Retina (tissue), 1 donor: ENCODE measurements at places on chromosomes 2 and 18.

- no peak for DNase-seq
Observed at GRCh38 chr2:74762789-74763188, 71.1 kb upstream of the HK2 start.

DNA sequence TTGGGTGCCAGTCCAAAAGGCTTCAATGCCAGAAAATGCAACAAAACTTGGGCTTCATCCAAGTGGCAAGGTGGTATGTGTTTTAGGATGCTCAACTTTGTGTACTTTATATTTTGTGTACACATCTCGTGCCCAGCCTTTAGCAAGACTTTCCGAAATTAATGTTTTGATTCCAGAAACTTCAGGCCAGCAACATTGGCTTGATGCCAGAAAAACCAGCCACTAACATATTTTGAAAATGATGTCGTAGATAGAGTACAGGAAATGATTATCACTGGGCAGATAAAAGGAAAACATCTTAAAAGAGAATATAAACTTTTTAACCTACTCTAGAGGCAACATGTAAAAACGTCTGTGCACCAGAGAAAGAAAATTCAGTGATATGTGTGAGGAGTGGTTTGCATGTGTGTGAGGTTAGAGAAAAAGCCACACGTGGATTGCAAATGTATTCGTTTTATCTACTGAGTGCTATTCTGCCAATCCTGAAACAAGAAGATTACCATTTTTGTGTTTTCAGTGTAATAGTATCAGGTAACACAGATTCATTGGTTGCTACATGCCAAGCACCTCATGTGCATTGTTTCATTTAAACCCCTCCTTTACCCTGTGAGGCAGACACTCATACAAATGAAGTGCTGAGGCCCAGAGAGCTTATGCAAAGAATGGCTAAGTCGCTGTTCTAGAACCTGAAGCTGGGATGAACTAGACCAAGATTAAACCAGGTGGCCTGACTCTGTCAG is 264.8 kb downstream of the C1D start:
- DNase-seq = no peak

DNA sequence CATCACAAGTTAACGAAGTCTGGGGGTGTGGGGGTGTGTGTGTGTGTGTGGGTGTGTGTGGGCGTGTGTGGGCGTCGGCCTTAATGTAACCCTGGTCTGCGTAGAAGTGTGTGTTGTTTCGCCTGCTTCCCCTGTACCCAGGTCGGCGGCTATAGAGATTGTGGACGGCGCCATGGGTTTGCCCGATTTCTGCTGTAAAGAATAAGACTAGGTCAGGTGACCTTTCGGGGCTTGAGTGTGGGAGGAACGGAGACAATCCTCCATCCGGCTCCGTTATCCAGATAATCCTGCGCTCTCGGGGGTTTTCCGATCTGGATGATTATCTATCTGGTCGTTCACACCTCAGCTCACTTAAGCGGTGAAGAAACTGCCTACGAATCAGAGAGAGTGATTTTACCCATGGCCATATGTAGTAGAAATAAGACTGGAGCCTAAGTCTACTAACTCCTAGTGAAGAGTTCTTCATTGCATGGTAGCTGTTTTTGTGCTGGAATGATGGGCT is 543 bp downstream of the HADHB start:
- no peak for DNase-seq

DNA sequence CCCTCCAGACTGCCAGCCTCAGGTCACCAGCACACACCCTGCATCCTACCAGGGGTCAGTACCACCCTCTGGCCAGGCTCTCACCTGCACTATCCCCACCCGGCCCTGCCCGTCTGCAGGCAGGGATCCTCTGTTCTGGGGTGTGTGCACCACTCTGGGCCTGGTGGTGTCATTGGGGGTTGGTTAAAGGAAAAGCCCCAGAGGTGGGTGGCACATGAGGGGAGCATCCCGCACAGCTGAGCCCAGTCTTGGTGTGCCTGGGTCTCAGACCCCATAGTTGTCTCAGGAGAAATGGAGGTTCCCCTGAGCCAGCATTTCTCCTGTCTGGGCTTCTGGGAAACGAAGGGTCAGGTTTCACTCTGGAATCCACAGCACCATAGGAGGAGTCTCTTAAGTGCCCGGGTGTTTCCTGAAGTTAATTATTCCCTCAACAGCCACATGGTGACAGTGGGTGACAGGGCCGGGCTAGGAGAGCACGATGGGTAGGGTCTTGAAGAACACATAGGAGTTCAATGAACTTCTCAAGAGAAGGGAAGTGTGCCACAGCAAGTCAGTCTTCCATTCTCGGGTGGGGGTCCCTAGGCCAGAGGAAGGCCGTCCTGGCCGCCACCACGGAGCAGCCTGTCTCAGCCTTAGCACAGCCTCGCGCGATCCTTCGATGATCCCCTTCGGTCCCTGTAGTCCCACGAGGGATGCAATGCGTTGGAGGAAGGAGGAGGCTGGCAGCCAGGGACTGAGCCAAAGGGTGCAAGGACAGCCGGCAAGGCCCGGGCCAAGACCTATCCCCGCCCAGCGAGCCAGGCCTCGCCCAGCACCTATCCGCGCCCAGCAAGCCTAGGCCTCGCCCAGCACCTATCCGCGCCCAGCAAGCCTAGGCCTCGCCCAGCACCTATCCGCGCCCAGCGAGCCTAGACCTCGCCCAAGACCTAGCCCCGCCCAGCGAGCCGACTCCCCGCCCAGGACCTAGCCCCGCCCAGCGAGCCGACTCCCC is 1.1 kb upstream of the FARP2 start:
- peak; percentile 62 for DNase-seq

DNA sequence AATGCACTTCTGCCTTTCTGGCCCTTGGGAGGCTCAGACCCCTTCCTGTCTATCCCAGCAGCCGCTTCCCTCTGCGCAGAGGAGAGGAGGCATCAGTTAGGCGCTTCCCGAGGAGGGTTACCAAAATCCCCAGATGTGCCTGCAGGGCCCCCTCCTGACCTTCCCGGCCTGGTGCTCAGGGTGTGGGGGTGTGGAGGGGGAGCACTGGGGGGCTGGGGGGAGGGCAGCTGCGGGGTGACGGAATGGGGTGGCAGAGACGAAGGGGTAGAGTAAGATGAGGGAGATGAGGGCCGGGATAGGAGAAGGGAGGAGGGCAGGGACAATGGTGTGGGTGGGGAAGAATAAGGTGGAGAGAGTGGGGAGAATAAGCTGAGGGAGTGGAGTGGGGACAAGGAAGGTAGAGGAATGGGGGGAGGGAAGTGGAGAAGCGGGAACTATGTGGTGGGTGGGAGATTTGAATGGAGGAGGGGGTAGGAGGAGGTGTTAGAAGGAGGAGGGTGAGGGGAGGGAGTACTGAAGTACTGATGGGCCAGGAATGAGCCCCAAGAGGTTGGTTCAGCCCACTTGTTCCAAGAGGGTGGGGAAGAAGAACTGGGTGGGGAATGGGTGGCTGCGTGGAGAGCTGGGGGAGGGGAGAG is 6.5 kb upstream of the ZAP70 start:
- no peak for DNase-seq

DNA sequence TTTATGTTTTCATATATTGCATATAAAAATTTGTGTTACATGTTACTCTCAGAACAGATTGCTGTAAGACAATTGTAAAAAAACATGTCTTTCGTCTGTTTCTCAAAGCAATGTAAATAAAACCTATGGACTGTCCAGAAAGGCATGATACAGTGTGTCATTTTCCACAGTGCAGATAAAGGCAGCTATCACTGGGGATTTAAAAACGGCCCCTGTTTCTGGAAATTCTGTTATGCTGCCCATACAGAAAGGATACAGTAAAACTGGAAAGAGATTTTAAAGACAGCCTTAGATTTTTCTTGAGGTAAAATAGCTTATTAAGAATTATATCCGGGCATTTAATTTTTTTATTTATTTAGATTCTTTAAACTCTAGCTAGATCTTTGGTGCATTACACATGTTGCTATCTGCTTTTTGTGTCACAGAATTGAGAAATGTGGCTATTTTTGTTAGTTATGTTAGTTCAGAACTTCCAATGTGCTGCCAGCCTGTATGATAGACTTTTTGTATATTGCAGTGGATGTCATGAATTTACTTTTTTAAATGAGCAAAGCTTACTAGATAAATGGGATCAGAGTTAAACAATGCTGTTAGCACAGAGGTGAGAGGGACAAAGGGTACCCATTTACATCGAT is 859 bp upstream of the INO80D start:
- DNase-seq = peak; percentile 8

GRCh38 chr2:75130171-75130570 is 69.1 kb downstream of the TACR1 start:
- no peak for DNase-seq

GRCh38 chr2:40213071-40213470 is 238.8 kb downstream of the SLC8A1 start:
- DNase-seq = no peak

GRCh38 chr2:56088411-56088810 is 95.4 kb upstream of the CCDC85A start:
- no peak for DNase-seq

- DNase-seq = no peak
Observed at GRCh38 chr18:22034276-22034675, 135.1 kb upstream of the GATA6 start.

GRCh38 chr2:17752892-17753802 is 463 bp downstream of the SMC6 start:
- peak; percentile 93 for DNase-seq

GRCh38 chr2:238345297-238345968 is 25.1 kb downstream of the TRAF3IP1 start:
- no peak for DNase-seq

DNA sequence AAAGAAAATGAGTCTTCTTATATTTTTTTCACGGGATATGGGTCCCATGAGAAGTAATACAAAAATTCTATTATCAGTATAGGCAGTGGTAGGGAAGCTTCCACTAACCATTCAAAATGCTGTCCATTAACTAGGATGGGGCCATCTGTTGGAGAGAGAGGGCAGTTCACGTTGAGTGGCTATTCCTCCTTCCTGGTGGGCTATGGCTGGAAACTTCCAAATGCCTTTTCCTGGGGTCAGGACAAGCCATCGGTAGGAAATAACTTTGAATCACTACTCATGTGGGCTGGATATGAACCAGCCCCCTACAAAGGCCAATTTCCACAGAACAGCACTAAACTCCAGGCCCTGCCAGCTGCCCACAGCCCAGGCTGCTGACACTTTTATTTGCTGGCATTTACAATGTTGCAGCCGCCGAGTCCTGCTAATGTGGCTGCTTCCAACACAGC is 156.1 kb upstream of the HNRNPA3 start:
- no peak for DNase-seq

DNA sequence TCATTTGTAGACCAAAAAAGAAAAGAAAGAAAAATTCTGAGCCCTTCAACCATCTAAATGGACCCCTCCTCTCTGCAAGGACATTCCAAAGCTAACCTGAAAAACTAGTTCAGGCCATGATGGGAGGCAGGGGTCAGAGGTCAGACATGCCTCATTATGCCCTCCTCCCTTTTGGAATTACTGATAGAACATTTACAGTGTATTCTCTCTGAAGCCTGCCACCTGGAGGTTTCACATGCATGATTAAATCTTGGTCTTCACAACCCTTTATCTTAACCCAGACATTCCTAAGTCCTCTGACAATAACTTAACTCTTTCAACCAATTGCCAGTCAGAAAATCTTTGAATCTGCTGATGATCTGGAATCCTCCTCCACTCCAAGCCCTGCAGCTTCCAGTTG is 86.0 kb downstream of the SPP2 start:
- no peak for DNase-seq

DNA sequence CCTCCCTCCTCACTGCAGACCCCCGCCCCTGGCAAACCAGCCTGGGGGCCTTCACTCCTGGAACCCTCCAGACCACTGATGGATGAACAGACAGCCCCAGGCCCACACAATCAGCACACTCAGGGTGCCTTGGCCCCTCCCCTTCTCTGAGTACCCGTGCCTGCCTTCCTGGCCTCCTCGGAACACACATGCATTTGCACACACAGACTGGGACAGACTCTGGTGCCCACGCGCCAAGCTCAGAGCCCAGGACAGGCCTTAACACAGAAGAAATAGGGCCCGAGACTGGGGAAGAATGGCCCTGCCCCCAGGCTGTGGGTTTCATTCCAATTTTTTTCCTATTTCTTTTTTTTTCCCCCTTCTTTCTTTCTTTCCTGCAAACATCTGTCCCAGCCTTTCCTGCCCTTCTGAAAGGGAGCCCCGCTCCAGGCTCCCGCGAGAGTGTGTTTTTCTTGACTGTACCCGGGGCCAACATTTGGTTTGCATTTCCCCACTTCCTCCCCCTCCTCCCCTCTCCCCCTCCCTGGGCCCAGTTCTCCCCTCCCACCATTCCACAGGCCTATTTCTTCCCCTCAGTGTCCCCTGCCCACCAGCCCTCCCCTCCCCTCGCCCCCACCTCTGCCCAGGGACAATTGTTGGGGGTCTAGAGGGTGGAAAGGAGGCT is 618 bp upstream of the TNS1 start:
- DNase-seq = peak; percentile 56

- DNase-seq = peak; percentile 86
Observed at GRCh38 chr2:9206991-9207640, 504 bp downstream of the ASAP2 start.

DNA sequence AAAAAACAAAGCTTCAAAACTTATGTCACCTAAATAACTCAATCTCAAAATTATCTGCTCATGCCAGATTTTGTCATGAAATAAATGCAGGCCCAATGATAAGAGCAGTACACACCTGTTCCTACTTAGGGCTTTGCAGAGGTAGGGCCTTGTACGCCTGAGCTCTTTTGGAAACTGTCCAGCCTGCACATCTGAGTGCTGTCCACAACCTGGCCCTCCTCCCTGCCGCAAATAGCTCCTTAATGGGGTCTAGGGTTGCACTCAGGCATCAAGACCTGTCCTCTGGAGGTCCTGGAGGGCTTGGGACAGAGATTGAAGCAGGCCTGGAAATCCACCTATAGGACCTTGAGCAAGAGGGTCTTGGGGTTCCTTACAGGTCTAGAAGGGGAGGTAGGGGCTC is 115.4 kb upstream of the CCDC195 start:
- DNase-seq = no peak

DNA sequence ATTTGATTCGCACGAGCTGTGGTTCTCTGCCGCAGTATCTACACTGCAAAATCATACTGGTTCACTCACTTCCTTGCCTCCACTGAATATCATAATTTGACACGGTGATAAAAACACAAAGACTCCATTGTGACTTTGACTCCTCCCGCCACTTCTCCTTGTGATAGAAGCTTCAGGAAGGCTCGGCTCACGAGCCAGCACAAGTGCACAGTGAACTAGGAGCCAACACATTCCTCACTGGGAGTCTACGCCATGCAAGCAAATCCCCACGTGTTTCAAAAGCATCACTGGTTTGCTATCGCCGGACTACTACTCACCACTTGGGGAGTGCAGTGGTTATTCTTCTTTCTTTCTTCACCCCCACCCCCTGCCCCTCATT is 293.3 kb upstream of the PARD3B start:
- no peak for DNase-seq

GRCh38 chr18:48539406-48540250 is 797 bp downstream of the CTIF start:
- peak; percentile 82 for DNase-seq

DNA sequence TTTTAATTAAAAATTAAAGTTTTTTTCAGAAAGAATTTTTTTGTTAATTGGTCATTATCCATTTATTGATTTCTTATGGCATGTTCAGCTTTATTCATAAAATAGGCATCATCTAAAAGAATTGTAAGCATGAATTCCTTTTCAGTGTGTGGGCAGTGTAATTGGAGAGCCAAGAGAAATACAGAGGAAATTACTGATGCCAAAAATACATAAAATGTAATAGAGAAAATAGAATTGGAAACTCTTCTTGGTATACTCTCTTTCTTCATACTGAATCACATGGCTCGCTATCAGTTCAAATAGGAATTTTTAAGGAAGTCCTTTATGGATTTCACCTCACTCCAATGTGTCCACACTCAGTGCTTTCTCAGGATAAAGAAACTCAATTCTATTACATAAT is 663.6 kb upstream of the NRXN1 start:
- DNase-seq = no peak

- DNase-seq = no peak
Observed at GRCh38 chr2:1305342-1306013, 107.8 kb upstream of the TPO start.
